Caki2 (cell line): ENCODE measurements at places on chromosomes 6 and 20. TPM values are rescaled to one million over a fixed set of nuclear protein-coding genes. Genes with fewer than 3 reads are reported as not detected.

Gene METTL24
- total RNA-seq = not detected in 2 replicates

Gene GCLC
- 79.2 and 103 TPM in 2 replicates for total RNA-seq

Gene SLC35B2
- 203 and 221 TPM in 2 replicates for total RNA-seq

Gene KIF13A
- total RNA-seq = 23.7 and 26.4 TPM in 2 replicates

Gene SNX14
- total RNA-seq = 82.9 and 110 TPM in 2 replicates

DNA sequence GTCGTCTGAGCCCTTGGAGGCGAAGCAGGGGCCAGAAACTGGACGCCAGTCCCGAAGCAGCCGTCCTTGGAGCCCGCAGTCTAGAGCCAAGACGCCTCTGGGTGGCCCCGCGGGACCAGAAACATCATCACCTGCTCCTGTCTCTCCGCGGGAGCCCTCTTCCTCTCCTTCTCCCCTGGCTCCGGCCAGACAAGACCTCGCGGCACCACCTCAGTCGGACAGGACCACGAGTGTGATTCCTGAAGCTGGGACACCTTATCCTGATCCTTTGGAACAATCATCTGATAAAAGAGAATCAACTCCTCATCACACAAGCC lies 416 bp downstream of the RSPH4A start:
- no peak for DNase-seq

DNA sequence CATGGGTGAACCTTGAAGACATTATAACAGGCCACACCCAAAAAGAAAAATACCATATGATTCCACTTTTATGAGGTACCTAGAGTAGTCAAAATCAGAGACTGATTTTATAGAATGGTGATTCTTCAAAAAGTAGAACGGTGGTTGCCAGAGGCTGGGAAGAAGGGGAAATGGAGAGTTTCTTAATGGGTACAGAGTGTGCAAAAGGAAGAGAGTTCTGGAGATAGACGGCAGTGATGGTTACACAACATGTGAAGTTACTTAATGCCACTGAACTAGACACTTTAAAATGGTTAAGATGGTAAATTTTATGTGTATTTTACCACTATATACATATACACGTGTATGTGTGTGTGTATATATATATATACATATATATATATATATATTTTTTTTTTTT lies 80.8 kb downstream of the PRND start:
- DNase-seq = no peak

DNA sequence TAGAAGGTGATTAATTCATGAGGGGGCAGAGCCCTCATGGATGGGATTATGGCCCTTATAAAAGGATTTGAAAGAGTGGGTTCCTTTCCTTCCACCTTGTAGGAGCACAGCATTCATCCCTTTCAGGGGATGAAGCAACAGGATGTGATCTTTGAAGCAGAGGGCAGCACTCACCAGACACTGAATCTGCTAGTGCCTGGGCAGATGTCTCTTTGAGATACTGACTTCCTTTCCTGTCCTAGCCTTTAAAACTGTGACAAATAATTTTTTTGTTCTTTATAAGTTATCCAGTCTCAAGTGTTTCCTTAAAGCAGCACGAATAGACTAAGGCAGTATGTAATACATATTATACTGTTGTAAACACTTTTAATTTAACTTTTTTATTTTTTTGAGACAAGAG lies 538.6 kb upstream of the RNF217 start:
- no peak for DNase-seq

DNA sequence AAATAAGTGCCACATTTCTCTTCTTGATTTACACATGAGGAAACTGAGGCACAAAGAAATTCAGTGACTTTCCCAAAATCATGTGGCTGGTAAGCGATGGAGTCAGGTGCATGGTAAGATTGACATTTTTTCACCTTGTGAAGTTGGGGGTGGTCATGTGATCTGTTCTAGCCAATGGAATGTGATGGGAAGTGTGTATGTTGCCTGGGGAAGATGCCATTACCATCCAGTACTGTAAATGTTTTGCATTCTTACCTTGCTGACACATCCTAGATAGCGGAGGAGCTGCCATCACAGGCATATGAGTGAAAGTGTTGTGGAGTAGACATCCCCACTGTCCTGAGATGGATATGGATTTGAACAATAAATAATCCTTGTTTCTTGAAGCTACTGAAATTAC lies 499.6 kb upstream of the SULF2 start:
- peak; percentile 48 for DNase-seq

DNA sequence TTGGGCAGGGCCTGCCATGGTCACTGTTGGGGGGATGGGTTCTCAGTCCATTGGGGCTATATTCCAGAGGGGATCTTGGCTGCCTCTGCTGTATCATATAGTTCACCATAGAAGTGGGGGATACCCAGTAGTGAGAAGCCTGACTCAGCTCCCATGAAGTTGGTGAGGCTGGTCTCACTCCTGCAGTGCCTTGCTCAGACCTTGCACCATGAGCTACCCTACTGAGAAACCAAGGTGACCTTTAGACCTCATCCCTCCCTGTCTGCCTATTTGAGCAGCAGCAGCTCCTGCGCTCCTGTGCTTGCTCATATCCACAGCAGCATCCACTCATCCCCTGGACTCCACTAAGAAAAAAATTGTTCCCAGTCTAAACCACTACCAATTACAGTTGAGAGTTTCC lies 56.0 kb upstream of the HEY2 start:
- DNase-seq = no peak

DNA sequence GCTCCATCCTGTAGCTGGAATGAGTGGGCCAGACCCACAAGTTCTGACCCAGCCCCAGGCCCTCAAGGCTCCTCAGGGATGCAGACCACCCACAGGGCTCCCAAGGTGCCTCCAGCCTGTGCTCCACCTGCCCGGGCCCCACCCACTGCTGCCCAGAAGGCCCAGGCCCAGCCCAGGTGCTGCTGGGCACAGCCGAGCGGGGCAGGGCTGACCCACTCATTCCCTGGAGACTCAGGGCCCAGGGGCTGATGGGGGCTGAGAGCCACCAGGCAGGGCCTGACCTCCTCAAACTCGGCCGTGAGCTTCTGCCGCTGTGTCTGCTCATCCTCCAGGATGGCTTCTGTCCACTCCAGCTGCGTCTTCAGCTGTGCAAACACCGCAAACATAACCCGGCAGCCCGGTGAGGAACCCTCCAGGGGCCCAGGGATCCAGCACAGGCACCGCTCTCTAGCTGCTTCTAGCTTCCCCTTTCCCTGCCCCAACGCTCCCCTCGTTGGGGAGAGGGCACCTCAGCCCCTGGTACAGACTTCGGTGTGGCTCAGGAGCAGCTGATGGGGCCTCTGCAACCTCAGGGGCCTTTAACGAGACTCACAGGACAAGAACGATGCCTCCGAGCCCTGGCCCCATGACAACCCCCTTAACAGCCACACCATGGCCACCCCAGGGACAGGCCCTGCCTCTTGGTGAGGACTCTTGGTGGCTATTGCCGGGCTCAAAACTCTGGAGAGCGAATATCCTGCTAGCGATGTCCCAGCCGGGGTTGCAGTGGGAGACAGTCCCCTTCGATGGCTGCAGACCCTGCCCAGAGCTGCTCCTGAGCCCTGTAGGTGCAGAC lies 46.0 kb downstream of the DSTN start:
- no peak for DNase-seq

- DNase-seq = no peak
Measured at GRCh38 chr6:134902074-134902861, 47.6 kb downstream of the ALDH8A1 start.

- DNase-seq = peak; percentile 23
Measured at GRCh38 chr20:44765701-44766347, 20.2 kb downstream of the KCNK15 start.

GRCh38 chr20:2140561-2140960 lies 38.9 kb downstream of the STK35 start:
- DNase-seq = no peak

- DNase-seq = no peak
Measured at GRCh38 chr20:23112595-23112994, 26.5 kb upstream of the CD93 start.

DNA sequence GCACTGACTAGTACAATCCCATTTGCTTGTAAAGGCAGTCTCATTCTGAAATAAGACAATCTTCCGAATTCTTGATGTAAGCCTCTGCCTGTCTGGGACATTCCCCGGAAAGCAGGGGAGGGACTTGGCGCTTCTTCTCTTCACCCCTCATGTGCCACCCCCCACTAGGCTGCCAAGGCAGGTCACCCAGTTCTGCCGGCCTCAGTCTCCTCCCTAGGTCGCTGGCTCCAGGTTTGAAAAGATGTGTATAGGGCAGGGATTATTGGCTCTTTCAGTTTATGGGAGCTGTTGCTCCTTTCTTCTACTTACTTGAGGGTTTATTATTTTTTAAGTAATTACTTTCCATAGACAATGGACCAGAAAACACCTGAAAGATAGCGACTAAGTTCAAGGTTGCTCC lies 158.1 kb upstream of the RPS6KA2 start:
- no peak for DNase-seq

DNA sequence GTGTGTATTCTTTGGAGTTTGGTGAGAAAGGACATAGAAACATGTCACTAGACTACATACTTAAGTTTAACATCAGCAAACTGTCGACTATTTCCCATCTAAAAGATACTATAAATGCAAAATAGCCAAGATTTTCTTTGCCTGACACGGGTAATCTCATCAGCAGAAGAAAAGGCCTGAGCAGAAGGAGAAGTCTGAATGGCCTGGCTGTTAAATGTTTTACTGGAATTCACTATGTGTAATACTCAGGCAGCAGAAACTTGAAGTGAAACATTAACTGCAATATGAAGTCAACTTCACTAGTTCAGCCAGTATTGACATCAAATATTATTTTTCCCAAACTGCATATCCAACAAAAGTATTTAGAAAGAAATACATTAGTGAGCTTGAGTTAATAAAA lies 6.4 kb upstream of the DSE start:
- DNase-seq = no peak

- no peak for DNase-seq
Measured at GRCh38 chr20:62980380-62980960, 26.3 kb downstream of the BHLHE23 start.

- DNase-seq = no peak
Measured at GRCh38 chr6:6471276-6471675, 117.2 kb upstream of the LY86 start.

- DNase-seq = no peak
Measured at GRCh38 chr20:15938847-15939246, 634.4 kb downstream of the KIF16B start.

DNA sequence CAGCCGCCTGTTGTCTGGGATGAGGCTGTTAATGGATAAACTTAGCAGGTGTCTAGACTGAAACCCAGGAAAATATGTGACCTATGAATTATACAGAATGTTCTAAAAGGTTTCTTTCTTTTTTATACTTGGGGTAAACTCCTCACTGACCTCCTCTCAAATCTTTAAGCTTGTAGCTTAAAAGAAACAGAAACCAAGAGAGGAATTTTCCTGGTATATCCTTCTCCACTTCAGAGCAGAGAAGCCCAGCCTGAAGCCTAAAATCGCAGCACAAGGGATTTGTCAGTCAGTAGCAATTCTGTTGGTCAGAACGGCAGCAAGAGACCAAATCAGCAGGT lies 99.4 kb upstream of the RIPOR2 start:
- peak; percentile 23 for DNase-seq

- no peak for DNase-seq
Measured at GRCh38 chr6:25403150-25403549, 124.0 kb downstream of the CARMIL1 start.

DNA sequence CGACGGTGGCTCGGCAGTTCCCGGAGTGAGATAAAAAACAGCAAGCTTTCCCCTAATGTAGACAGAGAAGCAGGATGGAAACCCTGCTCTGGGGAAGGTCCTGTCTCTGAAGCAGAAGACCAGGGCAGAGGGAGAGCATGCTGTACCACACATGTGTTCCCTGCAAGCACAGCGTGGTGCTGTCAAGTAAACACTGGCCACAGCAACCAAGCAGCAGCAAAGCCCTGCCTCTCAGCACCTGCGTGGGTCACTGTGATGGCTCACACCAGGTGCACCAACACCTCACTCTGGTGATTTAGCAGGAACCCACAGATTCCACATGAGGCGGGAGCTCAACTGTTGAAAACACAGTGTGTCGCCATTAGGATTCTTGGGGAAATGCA lies 65.2 kb upstream of the TXNDC5 start:
- peak; percentile 14 for DNase-seq

- DNase-seq = no peak
Measured at GRCh38 chr6:4856785-4857184, 80.6 kb downstream of the CDYL start.

DNA sequence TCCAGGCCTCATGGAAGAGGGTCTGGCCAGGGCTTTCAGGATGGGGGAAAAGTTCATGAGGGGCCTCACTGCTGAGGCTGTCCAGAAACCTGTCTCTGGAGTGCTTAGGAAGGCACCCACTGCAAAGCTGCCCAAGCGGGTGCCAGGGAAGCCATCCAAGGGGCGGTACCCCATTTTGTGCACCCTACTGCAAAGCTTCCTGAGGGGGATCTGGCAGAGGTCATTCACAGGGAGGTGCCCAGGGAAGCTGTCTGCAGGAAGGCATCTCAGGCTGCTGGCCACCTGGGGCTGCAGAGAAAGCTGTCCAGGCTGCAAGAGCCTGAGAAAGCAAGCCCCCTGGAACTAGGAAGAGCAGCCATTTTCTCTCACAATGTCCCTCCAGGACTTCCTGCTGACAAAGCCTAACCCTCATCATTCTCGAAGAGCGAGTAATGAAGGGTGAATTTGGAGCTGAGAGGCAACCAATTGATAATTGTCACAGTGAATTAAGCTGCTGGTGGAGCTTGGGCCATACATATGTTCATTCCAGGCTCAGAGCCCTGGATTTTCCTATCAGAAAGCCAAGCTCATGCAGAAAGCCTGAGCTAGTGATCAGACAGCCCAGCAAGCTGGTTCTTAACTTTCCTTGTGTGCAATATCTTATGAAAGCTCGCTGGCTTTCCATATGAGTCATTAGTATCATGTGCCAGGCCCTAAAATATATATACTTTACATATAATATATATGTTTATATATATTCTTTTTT lies 62.2 kb upstream of the SLC22A16 start:
- DNase-seq = no peak

DNA sequence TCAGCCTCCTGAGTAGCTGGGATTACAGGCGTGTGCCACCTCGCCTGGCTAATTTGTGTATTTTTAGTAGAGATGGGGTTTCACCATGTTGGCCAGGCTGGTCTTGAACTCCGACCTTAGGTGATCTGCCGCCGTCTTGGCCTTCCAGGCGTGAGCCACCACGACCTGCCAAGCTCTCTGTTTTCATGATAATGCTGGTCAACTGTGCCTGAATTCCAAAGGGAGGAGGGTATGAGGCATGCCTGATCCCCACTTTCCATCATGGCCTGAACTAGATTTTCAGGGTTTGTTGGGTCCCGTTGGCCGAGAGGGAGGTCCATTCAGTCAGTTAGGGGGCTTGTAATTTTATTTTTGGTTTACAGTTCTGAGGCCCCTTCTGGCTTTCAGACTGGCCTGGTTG lies 28.0 kb upstream of the ANGPT4 start:
- DNase-seq = no peak

GRCh38 chr6:81158956-81159355 lies 593.5 kb downstream of the TENT5A start:
- no peak for DNase-seq
